ENCODE measurements at places on chromosomes 1 and 21.

GRCh38 chr1:10836726-10837125 lies 40.3 kb upstream of the CASZ1 start:
- DNase-seq: no peak

- peak; percentile 54 for DNase-seq
Measured at GRCh38 chr1:24688621-24689195, 45.6 kb downstream of the SRRM1 start.

- DNase-seq: no peak
Measured at GRCh38 chr1:38814444-38814983, 45.1 kb downstream of the RRAGC start.

DNA sequence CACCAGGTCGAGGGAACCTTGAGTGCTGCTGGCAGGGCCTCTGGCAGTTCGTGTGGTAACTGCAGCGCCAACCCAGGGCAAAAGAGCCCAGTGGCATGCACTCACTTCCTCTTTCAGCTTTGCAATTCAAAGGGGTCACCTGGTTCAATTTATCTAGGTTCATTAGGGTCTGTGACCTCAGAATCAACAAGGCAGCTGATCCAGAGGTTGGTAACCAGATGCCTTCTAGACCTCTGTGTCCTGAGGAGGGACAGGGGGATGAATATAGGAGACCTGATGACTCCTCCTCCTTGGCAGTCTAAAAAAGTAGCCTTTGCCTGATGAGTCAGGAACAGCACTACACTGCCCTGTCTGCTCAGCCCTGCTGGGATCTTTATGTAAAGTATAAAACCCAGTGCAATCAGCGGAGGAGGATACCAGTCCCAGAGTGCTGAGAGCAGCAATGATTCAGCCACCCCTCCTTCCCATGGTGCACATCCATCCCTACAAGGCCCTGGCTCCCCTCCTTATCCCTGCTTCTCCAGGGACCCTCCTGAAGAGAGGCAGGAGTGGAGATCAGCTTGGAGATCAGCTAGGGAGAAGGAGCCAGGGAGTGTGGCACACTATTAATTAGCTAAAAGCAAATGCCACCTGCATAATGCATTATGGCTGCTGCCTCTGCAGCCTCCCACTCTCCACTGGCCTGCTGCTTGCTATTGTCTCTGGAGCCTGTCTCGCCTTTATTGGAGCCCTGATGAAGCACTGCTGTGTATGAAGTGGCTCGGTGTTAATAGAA lies 11.2 kb upstream of the FMOD start:
- DNase-seq: peak; percentile 56

DNA sequence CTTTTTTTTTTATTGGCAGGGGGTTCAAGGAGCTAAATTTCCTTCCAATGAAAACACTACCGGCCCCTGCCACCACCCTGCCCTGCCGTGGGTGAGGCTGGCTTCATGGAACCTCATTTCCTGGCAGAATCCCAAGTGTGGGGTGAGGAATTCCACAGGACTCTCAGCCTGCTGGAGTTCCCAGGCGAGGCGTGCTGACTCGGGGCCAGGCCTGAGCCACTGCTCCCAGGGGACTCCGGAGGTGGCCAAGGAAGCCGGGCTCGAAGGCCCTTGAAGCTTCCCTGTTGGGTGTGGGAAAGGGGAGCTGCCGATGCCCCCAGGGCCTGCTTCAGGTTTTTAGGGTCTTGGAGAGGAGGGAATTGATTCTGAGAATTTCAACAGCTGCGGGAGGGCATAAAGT lies 95.3 kb upstream of the ACTRT2 start:
- no peak for DNase-seq

DNA sequence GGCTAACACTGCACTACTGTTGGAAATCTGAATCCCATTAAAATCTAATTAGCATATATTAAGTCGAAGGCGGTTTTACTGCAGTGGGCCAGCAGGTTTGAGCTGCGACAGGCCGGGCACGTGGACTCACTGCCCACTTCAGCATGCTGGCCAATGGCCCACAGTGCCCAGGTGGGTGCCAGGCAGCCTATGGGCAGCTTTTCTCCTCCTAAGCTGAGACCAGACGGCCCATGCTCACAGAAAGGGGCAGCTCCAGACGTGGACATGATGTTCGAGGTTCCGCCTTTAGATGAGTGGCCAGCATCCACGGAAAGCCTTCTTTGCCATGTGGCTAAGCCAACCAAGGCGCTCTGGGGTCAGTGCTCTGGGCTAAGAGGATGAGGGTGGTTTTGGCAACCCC lies 89.8 kb upstream of the KLHDC7A start:
- DNase-seq: no peak

GRCh38 chr21:31185663-31186062 lies 147.4 kb upstream of the KRTAP19-8 start:
- DNase-seq: peak; percentile 78

- peak; percentile 79 for DNase-seq
Measured at GRCh38 chr1:41432481-41433280, 51.8 kb downstream of the EDN2 start.
